Coronary artery (tissue), 2 donors: ENCODE measurements at places on chromosomes 1 and 21.
A peak's percentile ranks its signal among the peaks of the same experiment; 100 is the strongest.

DNA sequence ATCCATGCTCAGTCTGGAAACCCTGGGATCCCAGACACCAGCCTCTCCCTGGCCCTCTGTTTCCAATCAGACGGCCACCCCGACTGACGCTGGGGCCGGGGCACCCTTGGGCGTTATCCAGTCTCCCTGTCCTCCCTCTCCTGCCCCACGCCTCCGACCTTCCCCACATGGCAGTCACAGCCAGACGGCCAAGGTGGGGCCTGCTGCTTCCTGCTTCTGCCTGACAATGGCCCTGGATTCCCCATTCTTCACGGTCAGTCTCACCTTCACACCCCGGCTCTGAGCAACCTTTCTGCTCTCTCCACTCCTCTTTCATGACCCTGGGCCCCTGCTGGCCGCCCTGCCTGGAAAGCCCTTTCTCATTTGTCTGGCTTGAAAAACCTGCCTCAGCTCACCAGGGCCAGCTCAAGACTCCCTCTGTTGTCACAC is 6.6 kb downstream of the GNG4 start:
- DNase-seq = no peak

DNA sequence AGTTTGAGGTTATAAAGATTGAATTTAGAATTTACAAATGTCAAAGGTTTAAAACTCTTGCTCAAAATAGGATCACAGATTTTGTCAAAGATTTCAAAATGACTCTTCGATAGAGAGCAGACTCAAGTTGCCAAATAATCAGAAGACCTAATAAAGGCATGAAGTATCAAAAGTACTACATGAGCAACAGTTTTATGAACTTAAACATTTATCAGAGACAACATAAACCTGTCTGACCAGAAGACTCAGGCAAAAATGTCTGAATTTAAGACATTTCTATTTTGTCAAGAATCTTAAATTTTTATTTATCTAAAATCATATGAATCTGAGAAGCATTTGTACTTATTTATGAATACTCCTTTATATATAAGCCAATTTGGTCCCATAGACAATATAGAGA is 330.9 kb downstream of the PTPRU start:
- DNase-seq = no peak

DNA sequence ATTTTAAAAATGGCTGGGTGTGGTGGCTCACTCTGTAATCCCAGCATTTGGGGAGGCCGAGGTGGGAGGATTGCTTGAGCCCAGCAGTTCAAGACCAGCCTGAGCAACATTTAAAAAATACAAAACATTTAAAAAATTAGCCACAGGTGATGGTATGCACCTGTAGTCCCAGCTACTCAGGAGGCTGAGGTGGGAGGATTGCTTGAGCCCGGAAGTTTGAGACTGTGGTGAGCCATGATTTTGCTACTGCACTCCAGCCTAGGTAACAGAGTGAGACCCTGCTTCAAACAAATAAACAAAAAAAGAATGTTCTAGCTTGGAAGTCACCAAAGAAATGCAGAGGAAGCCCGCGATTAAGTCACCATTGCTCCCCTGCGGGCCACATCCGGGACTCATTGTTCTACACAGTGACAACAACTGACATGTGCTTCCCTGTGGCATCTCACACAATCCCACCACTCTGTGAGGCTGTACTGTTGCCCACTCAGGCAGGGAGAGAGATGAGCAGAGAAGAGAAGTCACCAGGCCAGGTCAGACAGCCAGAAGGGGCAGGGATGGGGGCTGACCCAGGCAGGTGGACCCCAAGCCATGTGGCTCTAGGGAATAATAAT is 18.4 kb upstream of the SPATC1L start:
- DNase-seq = no peak

- no peak for DNase-seq
Measured at GRCh38 chr1:169724168-169724567, 9.7 kb downstream of the SELE start.

DNA sequence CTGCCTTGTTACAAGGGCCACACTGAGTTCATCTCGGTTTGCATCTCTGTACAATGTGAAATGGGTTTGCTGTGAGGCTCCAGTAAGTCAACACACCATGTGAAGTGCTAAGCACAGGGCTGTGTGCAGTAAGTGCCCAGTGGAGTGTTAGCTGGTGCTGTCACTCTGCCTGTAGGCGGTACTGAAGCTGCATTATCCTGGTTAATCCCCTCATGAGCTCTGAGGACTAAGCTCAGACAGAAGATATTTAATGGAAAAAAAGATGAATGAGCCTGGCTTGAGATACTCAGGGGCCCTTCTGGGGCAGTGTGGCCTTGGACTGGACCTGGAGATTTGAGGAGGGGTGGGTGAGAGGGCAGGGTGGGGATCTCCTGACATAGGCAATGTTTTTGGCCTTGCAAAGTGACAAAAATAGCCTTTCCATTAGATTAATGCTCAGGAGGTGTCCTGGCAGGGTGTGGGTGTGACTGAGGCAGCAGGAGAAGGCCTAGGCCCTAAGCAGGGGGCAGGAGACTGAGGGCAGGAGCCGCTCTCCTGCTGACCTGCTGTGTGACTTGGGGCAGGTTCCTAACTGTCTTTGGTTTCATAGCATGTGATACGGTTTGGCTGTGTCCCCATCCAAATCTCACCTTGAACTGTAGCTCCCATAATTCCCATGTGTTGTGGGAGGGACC is 570.5 kb downstream of the PTPRU start:
- DNase-seq = peak; percentile 43

- DNase-seq = no peak
Measured at GRCh38 chr1:25541889-25542658, 1.3 kb upstream of the LDLRAP1 start.

- peak; percentile 56 for DNase-seq
Measured at GRCh38 chr1:20405051-20405754, 80.8 kb downstream of the CAMK2N1 start.

GRCh38 chr1:77063118-77063517 is 156.1 kb downstream of the PIGK start:
- DNase-seq = no peak

GRCh38 chr1:13812456-13813397 is 112.7 kb downstream of the PRDM2 start:
- DNase-seq = no peak

GRCh38 chr1:16178596-16179497 is 23.0 kb upstream of the EPHA2 start:
- DNase-seq = no peak

GRCh38 chr1:180881806-180882509 is 30.7 kb upstream of the KIAA1614 start:
- DNase-seq = no peak

GRCh38 chr21:39029086-39029755 is 154.0 kb downstream of the PSMG1 start:
- DNase-seq = no peak

GRCh38 chr1:32010246-32010645 is 3.4 kb upstream of the KHDRBS1 start:
- no peak for DNase-seq

GRCh38 chr1:204751883-204752687 is 66.5 kb upstream of the LRRN2 start:
- peak; percentile 65 for DNase-seq

GRCh38 chr1:164765992-164766720 is 207.2 kb downstream of the PBX1 start:
- DNase-seq = no peak

GRCh38 chr1:235401251-235401650 is 34.0 kb downstream of the TBCE start:
- no peak for DNase-seq

DNA sequence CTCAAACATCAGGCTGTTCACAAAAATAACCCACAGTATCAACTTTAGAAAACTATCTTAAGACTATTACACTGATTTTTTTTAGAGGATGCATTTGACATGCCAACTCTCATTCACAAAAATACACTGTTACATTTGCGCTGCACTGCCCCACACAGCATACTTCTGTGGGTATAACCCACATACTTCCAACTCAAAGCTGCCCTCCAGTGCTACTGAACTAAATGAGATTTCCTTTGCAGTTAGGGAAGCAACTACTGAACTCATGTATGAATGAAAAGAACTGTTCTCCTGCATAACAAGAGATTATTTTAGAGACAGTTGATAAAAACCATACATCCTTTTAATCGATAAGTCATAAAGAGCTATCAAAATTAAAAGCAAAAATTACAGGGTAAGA is 25.8 kb upstream of the GADD45A start:
- no peak for DNase-seq

DNA sequence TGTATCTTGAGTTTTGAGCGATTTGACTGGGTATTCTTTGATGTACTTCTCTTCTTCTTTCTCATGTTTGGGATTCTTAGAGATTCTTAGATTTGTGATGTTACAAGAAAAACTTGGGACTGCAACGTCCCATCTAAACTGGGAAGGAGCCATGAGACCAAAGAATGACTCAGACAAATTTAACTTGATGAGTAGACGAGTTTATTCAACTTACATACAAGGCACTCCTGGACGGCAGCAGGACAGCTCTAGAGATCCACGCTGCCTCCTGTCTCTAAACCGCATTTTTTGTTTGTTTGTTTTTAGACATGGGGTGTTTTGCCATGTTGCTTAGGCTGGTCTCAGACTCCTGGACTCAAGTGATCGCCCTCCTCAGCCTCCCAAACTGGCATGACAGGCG is 137.1 kb downstream of the PIK3R3 start:
- DNase-seq = no peak

GRCh38 chr1:56811331-56811730 is 7.9 kb downstream of the FYB2 start:
- DNase-seq = no peak

DNA sequence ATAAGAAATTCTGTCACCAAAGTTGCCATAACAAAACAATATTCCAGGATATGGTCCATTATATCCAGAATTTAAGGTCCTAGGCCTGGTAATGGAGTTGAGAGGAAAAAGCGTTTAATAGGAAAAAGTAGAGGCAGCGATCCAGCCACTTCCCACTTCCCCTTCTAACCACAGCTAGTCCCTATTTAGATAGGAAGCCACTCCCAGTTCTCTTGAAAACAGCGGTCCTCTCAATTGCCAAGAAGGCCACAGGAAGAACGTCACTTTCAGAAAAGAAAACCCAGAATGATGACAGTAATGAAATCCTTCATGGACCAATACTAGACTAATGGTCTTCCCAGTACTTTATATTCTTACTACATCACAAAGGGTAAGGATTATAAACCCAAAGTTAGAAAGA is 38.6 kb downstream of the ABL2 start:
- no peak for DNase-seq

- DNase-seq = no peak
Measured at GRCh38 chr21:28216976-28217523, 775.6 kb downstream of the LTN1 start.

GRCh38 chr1:181117648-181118449 is 29.3 kb downstream of the IER5 start:
- no peak for DNase-seq

DNA sequence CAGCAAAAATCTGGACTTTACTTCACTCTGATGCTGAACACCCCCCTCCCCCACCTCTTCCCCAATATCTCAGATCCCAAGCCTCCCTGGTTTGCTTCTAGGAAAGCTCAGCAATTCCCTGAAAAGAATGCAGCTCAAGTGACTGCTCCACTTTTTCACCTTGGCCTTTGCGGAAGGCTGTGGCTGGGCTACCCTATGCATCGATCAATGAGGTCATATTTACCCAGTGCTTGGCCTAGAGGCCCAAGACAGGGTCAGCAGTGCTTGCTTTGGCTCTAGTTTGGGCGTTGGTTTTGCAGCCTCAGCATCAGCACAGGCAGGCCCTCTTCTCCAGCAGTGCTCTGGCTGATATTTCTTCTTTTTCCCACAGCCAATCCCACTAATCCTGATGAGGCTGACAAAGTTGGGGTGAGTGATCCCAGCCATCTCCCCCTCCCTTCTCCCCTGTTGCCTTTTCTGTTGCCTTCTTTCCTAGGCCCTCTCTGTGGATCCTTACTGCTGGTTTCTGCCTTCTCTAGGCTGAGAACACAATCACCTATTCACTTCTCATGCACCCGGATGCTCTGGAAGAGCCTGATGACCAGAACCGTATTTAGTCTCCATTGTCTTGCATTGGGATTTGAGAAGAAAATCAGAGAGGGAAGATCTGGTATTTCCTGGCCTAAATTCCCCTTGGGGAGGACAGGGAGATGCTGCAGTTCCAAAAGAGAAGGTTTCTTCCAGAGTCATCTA is 14.2 kb downstream of the FCGR2B start:
- no peak for DNase-seq

- no peak for DNase-seq
Measured at GRCh38 chr21:26814386-26814785, 30.8 kb downstream of the ADAMTS1 start.

DNA sequence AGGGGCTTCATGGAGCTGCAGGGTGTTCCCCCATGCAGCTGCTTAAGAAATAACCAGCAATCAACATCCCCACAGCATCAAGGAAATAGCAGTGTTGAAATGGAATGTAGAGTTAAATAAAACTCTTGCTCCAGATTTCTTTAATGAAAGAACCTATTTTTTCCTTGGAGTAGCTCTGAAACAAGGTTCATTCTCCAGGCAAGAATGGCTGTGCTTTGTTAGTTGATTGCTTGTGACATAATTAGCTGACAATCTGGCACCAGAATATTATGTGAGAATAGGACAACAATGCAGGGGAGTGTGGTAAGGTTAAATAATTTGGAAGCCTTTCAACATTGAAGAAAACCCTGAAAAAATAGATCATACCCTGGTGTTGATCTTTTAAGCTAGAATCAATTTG is 254.2 kb upstream of the RRP15 start:
- DNase-seq = no peak

GRCh38 chr1:177011508-177011907 is 153.0 kb downstream of the ASTN1 start:
- no peak for DNase-seq

DNA sequence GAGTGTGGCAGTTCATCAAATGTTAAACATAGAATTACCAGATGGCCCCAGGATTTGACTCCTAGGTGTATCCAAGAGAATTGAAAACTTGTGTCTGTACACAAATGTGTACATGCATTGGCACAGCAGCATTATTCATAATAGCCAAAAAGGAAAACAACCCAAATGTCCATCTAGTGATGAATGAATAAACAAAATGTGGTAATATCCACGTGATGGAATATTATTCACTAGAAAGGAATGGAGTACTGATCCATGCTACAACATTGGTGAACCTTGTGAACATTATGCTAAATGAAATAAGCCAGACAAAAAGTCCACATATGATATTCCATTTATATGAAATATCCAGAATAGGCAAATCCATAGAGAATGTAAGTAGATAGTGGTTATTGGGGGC is 77.7 kb downstream of the RAVER2 start:
- DNase-seq = no peak

DNA sequence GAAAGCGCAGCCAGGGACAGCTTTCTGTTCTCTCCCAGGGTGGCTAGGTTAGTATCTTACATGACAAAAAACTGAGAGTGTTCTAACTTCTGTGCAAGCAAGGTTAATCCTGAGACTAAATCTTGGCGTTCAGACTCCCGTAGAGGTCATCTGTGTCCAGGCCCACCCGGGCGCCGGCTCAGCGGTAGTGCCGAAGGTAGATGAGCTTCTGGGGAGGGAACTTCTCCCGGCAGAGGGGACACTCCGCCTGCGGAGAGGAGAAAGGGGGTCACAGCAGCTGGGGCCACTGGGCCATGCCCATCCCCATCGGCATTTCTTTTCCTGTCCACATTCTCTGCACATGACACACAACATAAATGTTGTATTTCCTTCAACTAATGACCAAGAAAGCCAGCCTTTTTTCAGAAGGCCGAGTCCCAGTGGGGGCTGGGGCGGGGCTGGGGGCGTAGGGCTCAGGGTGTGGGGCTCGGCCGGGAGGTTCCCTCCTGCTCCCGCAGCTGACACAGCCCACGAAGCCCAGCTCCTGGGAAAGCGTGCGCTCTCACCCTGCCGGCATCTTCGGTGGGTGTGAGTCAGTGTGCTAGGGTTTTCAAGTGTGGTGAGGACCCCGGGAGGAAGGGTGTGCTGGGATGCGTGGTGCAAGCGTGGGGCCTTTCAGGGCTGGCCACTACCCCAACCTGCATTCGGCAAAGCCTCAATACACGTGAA is 6.6 kb downstream of the PEX10 start:
- DNase-seq = no peak
